ENCODE measurements at places on chromosomes 4 and X.

DNA sequence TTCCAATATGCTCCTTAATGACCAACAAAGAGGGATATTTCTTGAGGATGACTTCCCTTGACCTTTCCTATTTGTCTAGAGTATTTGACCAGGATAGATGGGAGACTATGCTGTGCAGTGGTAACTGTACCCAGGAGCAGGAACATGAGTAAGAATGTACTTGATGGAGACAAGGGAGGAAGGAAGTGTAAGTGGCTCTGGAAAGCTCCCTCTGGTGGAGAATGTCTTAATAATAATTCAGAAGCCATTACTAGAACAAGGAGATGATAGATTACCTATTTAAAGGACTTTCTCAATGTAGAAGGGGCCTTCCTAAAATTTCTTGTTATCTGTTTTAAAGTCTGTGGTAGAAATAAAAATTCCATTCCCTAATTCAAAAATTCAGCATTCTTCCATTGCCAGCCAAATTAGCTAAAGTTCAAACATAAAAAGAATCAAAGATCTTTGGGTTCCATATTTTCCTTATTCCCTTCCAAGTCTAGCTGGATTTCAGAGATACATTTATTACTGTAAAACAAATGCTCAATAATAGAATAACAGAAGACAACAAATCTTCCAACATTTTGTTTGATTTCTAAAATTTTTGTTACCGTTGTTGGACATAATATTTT lies 83.8 kb downstream of the GRID2 start:
- peak; percentile 16 for DNase-seq

DNA sequence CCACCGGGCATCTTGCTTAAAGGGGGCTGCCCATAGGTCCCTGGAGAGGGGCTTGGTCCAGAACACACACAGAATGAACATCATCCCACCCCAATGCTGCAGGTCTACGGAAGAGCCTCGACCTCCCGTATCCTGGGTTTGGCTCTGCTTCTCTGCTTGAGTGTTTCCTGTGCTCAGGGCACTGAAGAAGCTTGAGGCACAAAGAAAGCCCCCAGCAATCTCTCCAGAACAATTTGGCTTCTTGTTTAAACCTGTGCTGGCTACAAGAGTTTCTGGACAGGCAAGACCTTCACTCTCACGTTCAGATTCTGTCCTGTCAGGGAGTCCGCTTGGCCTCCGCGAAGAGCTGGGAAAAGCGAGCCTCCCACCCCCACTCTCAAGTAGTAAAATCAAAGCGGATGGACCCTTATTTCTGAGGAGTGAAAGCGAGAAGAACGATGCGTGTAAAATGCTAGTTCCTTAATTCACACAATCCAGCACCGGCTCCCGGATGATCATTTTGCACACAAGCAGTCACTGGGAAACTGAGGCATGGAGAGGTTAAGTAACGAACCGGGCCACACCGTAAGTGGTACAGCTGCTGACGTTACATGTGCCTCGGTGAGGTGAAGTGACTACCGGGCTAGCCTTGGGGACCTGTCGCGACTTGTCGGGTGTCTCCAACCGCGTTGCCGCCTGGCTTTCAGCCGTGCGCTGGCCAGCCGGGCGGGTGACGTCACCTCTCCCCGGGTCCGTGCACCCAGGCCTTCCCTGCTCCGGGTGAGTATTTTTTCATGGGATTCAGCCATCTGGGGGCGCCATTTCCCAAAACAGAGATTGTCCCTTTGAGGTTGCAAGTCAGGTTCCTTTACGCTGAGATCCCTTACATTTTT lies 3.1 kb upstream of the SFRP2 start:
- no peak for DNase-seq

- no peak for DNase-seq
These were observed 14.9 kb downstream of the IGFBP7 start for GRCh38 chr4:57095245-57095644.

DNA sequence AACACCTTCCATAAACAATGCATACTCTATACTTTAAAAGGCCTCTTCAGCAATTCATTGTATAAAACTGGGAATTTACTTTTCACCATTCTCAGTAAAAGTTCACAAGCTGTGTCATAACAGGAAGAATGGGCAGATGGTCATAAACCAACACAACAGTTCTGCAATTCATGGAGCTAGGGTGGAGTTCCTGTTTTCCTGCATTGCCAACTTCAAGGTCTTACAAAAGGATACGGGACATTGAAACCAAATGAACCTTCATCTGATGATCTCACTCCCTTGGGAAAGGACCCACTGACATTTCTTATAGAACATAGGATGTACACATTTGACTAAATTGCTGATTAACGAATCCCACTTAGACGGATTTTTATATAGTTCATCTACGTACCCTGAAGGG lies 4.1 kb downstream of the KDR start:
- no peak for DNase-seq

DNA sequence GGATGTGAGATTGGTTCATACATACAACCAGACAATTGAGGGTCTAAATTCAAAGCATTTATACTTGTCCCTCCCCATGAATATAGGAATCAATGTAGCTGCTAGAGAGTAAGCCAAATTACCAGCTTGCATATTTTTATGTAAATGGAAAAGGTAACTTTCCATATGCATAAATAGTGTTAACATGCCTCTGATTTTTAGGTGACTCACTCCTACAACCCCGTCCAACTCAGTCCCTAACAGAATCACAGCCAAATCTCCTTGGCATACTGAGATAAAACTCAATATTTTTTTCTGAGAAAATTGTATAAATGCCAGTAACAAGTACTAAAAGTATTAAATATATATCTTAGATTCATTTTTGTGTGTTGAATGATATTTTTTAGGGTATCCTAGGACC lies 67.2 kb downstream of the INPP4B start:
- DNase-seq: no peak

- peak; percentile 85 for DNase-seq
These were observed 34.1 kb upstream of the GAB1 start for GRCh38 chr4:143302536-143302935.

DNA sequence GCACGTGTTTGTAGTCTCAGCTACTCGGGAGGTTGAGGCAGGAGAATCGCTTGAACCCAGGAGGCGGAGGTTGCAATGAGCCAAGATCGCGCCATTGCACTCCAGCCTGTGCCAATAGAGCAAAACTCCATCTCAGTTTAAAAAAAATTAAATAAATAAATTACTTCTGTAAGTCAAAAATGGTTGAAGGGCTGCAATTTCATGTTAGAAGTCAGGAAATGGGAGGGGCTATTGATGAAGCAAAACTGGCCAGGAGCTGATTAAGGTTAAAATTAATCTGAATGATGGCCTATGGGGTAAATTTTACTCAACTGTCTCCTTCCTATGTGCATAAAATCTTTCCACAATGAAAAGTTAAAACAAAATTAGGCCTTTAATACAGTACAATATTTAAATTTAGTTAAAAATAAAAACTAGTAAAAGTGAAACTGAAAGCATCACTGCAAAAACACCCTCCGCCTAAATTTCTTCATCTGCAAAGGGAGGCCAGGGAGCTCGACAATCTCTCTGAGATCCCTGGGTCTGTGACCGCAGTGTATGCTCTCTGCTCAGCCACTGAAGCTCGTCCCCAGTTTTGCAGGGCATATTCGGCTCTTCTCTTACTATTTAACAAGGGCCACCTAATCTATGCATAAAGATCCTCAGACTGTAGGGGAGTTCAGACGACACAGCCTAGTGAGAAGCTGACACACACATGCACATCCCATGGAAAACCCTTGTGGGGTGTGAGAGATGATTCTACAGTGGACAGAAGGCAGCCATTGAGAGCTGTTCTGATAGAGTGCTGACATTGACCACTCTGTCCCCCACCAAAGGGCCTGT lies 57.2 kb downstream of the IRF2 start:
- no peak for DNase-seq
